ENCODE measurements at places on chromosomes 3 and 15. TPM values are rescaled to one million over a fixed set of nuclear protein-coding genes. Genes with fewer than 3 reads are reported as not detected.

DNA sequence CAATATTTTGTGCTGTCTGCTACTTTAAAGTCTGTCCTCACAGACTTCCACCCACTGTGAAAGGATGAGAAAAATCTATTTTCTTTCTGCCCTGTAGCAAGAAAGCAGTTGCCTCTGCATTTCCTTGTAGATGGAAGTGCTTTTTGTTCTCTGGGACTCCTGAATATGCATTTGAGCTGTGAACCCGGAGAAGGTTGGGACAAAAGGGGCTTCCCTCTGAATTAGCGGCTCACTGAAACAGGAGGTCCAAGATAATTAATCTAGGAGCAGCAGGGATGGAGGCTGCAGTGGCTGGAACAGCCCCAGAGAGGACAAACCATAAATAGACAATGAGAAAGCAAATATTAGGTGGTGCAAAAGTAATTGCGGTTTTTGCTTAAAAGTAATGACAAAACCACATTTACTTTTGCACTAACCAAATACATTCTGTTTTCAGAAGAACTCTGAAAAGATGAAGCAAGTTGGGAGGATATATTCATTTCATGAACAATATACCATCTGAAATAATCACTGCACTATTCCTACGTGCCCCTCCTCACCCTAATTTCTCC is 143.4 kb upstream of the KBTBD8 start:
- no peak for DNase-seq

Gene TRAK1
- 70.1 TPM for total RNA-seq

GRCh38 chr15:42723068-42723467 is 13.9 kb downstream of the CDAN1 start:
- no peak for DNase-seq

Gene ARHGEF26
- 22.0 TPM for total RNA-seq

Gene TMEM158
- total RNA-seq, result 10.0 TPM

GRCh38 chr3:8903191-8903590 is 60.1 kb downstream of the RAD18 start:
- DNase-seq, result no peak

Gene ARF4
- 55.1 TPM for total RNA-seq

Gene ZNF774
- total RNA-seq, result 21.1 TPM

DNA sequence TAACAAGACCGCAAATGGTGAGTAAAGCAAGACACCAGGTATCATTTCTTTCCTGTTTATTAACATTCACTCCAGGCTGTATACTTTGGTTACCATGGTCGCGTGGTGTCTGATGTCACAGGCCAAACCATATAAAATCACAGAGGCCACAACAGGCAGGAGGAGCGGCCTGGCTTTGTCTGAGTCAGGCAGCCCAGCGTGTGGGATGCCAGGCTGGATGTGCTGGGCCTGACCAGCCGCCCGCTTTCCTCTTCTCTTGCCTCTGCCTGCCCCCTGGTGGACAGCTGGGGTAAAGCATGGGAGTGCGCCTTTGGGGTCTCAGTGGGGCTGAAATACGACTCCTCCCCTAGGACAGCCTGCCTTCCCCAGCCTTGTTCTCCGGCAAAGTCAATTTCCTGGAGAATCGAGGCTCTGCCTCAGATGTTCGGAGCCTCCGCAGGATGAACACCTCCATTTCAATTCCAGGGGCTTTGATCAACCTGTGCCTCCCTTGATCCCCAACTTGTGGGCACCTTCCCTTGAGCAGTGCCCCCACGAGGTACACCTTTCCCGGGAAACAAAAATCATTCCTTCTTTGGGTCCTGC is 78.2 kb downstream of the CCNL1 start:
- DNase-seq, result peak; percentile 92

GRCh38 chr3:188000361-188000861 is 153.5 kb upstream of the LPP start:
- no peak for DNase-seq

- DNase-seq, result peak; percentile 52
These were observed 85.7 kb downstream of the VGLL4 start for GRCh38 chr3:11558002-11558401.

GRCh38 chr15:45604326-45604725 is 17.1 kb downstream of the BLOC1S6 start:
- no peak for DNase-seq

GRCh38 chr15:91380114-91380513 is 280.1 kb downstream of the SV2B start:
- DNase-seq, result no peak

Gene TJP1
- total RNA-seq, result 202 TPM

Gene ARL13B
- 13.3 TPM for total RNA-seq

Gene XYLB
- 12.5 TPM for total RNA-seq

GRCh38 chr3:36557021-36557707 is 176.9 kb downstream of the STAC start:
- no peak for DNase-seq

- DNase-seq, result no peak
These were observed 76.8 kb downstream of the CSNK1G1 start for GRCh38 chr15:64279131-64279530.

GRCh38 chr3:184584464-184584891 is 22.9 kb downstream of the EPHB3 start:
- no peak for DNase-seq

- no peak for DNase-seq
These were observed 158.8 kb downstream of the SMAD6 start for GRCh38 chr15:66860844-66861243.

DNA sequence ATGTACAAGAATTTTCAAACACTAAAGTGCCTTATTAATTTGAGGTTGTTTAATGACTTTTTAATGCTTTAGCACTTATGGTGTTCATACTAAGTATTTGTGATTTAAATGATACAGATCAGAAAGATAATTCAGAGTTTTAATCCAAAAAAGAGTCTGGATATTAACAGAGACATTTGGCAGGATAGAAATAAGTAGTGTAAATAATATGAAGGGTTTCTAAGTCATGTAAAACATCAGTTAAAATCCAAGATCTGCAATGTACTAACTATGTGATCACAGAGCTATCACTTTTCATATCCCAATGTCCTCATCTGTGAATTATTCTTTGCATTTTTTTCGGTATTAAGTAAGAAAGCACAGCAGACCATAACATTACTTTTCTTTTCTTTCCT is 62.9 kb downstream of the CD200 start:
- DNase-seq, result no peak

Gene PHLDB2
- total RNA-seq, result 10.6 TPM

DNA sequence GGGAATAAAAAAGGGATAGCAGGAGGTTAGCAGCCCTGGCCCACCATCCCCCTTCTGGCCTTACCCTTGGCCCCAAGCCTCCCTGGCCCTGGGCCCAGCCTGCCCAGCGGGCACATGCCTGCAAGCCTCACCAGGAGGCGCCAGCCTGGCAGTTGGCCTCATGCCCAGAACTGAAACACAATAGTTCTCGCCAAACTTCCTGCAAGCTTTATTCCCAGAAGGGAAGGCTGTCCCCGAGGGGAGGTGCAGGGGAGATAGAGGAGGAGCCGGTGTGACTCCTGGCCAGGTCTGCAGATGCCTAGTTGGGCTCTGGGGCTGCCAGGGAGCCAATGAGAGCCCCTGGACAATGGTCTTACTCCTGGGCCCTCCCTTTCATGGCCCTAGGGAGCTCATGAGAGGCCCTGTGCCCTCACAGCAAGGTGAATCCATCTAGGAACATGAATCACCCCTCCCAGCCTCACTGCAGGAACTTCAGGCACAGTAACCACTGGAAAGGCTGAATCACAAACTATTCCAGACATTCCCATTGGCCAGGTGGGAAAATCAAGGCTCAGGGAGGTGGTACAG is 4.0 kb downstream of the CCDC33 start:
- peak; percentile 77 for DNase-seq
